ENCODE measurements at places on chromosomes 4 and X.

GRCh38 chr4:40056716-40057585 lies at the start of gene N4BP2:
N4BP2 (plus strand) TSS chr4:40056850; CDS start chr4:40097341, 40,491 bp downstream.
- DNase-seq = peak; percentile 32

DNA sequence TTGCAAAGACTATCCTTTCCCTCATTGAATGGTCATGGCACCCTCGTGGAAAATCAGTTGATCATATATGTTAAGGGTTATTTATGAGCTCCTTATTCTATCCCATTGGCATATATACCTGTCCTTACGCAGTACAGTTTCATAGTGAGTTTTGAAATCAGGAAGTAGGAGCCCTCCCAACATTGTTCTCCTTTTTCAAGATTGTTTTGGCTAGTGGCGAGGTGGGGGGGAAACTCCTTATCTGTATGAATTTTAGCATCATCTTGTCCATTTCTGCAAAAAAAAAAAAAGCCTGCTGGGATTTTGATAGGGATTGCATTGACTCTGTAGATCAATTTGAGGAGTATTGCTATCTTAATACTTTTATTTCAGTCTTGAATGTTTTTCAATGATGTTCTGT lies 2.5 kb upstream of the USP9X start:
- no peak for DNase-seq

DNA sequence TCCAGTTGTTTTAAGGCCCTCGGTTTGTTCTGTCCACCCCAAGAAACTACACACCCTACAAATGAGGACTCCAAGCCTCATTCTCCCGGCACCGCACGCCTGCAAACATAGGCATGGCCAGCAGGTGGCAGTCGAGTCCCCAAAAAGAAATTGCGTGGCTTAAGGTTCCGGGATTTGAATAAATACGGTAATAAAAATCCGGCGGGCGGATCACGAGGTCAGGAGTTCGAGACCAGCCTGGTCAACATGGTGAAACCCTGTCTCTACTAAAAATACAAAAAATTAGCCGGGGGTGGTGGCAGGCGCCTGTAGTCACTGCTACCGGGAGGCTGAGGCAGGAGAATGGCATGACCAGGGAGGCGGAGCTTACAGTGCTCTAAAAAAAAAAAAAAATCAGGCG lies 21.8 kb upstream of the CSF2RA start:
- no peak for DNase-seq

- DNase-seq = no peak
Measured at GRCh38 chr4:2598511-2599303, 62.3 kb downstream of the FAM193A start.

DNA sequence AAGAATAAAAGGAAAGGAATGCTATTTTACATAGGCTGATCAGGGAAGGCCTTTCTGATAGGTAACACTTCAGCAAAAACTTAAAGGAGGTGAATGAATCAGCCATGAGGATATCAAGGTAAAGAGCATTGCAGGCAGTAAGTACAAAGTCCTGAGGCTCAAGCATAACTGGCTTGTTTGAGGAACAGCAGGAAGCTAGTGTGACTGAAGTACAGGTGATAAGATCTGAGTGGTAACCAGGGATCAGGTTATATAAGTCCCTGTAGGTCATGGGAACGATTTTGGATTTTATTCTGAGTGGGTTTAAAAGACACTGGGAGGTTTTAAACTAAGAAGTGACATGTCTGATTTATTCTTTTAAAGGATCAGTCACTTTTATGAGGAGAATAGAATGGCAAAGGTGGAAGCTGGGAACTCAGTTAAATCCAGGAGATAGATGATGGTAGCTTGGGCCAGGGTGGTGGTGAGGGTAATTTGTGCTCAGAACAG lies 47.1 kb upstream of the THOC2 start:
- DNase-seq = no peak

- no peak for DNase-seq
Measured at GRCh38 chrX:120697053-120697452, 67.2 kb upstream of the C1GALT1C1 start.

DNA sequence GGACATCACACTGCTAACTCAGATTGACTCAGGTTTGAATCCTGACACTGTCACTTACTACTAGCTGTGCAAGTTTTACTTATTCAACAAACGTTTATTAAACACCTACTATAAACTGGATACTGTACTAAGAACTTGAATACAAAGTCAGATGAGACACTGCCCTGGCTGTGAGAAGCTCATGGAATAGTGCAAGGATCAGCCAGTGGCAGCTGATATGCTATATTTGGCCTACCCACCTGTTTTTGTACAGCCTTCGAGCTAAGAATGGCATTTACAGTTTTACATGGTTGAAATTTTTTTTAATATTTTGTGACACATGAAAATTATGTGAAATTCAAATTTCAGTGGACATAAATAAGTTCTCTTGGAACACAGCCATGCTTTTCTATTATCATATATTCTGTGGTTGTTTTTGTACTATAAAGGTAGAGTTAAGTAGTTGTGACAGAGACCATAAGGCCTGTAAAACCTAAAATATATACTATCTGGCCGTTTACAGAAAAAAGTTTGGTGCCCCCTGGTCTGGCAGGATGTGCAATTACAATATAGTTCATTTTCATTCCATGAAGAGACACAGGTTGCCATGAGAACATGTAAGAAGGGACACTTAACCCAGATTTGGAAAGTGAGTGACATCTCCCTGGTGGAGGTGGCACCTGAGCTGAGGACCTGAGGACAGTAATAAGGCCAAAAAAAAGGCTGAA lies 3.4 kb upstream of the SEC24D start:
- no peak for DNase-seq

DNA sequence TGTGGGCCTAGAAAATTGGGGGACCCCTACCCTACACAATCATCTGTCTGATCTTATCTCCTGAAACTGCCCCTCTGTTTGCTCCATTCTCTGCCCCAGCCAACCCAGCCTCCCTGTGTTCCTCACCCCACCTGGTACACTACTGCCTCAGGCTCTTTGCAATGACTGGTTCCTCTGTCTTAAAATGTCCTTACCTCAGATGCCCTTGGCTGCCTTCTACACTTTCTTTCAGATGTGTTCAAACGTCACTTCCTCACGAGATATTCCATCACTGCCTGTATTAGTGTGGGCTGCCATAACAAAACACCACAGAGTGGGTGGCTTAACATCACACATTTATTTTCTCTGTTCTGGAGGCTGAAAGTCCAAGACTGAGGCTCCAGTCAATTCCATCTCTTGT lies 29.2 kb downstream of the QDPR start:
- no peak for DNase-seq

GRCh38 chr4:104429150-104429741 lies 65.4 kb downstream of the CXXC4 start:
- DNase-seq = no peak

- DNase-seq = no peak
Measured at GRCh38 chr4:23680671-23681518, 209.0 kb downstream of the PPARGC1A start.

DNA sequence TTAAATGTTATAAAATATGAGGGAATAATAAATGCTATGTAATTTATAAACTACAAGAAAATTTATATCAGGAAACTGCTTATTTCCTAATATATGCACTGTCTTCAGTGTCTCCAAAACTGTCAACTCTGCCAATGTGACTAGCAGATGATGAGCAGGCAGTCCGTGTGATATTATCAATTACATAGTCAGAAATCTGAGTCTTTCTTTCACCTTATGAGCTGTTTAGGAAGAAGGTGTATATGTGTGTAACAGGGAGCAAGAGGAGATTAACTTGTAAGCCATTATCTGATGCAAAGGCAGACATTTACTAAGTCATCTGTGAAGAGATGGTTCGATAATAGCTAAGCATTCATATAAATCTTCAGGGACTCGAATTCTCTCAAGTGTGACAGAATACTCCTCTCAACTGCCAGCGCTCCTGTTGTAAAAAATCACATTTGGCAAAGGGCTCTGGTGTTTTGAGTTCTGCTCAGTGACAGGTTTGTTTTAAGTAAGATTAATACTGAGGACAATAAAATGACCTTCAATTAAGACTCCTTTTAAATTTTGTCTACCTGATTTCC lies 79.7 kb downstream of the SNCA start:
- DNase-seq = no peak

- no peak for DNase-seq
Measured at GRCh38 chr4:26120098-26120825, 200.6 kb upstream of the RBPJ start.

DNA sequence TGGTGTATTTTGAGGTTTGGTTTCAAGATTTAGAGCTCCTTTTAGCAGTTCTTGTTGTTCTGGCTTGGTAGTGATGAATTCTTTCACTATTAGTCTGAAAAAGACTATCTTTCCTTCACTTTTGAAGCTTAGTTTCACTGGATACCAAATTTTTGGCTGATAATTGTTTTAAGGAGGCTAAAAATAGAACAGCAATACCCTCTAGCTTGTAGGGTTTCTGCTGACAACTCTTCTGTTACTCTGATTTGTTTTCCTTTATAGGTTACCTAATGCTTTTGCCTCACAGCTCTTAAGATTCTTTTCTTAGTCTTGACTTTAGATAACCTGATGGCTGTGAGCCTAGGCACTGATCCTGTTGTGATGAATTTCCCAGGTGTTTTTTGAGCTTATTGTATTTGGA lies 33.6 kb upstream of the HEPH start:
- DNase-seq = no peak

GRCh38 chr4:118033148-118034052 lies 886 bp upstream of the NDST3 start:
- DNase-seq = no peak

DNA sequence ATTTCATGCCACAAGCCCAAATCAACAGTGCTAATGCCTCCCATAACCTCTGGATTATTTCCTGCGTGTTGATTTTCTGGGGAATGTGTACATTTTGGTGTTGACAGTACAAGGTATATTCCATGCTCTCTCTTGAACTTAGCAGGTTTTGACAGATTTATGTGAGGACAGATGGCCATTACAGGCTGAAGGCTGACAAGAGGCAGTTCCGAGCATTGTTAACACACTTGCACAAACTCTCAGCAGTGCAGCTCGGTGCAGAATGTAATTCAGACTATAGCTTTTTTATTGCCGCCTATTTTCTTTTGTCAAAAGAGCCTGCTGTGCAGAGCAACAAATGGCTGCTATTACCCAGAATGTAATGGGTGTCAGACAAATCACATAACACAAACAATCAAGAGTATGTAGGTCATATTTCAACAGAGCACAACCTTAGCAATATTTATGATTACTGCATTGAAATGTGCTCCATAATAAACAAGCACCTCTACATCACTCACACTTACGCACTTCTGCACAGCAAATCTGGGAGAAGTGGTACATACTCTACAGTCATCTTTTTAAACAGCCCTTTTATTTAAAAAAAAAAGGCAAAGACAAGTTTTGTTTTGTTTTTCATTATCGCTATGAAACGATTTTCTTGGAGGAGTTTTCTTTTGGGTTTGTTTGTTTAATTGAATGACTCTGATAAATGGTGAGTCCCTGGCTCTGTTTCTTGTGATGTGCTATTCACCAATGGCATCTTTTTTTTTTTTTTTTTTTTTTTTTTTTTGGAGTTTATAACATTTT lies 71.6 kb downstream of the PPARGC1A start:
- peak; percentile 49 for DNase-seq

- no peak for DNase-seq
Measured at GRCh38 chr4:86633854-86634253, 39.7 kb downstream of the PTPN13 start.

GRCh38 chr4:168667376-168667775 lies 170.5 kb downstream of the PALLD start:
- DNase-seq = no peak

- DNase-seq = no peak
Measured at GRCh38 chr4:90597927-90598326, 470.7 kb downstream of the CCSER1 start.

DNA sequence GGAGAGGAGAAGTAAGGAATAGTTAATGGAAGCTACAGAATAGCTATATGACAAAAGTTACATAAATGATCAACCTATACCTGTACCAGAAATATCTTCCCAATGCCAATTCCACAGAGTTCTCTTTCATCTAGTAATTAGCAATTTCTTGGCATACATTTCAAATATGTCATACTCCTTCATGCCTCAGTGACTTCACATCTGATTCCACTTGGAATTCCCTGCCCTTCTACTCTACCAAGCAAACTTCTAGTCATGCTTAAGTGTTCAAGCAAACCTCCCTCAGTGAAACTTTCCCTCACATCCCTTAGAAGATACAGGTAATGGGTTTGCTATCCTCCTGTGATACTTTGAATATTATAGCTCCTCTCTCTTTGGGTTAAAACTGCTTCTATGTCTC lies 127.1 kb downstream of the KLHL13 start:
- DNase-seq = no peak

- DNase-seq = no peak
Measured at GRCh38 chr4:23857367-23857959, 32.4 kb downstream of the PPARGC1A start.

GRCh38 chr4:10069075-10069642 lies 47.4 kb downstream of the WDR1 start:
- DNase-seq = no peak

DNA sequence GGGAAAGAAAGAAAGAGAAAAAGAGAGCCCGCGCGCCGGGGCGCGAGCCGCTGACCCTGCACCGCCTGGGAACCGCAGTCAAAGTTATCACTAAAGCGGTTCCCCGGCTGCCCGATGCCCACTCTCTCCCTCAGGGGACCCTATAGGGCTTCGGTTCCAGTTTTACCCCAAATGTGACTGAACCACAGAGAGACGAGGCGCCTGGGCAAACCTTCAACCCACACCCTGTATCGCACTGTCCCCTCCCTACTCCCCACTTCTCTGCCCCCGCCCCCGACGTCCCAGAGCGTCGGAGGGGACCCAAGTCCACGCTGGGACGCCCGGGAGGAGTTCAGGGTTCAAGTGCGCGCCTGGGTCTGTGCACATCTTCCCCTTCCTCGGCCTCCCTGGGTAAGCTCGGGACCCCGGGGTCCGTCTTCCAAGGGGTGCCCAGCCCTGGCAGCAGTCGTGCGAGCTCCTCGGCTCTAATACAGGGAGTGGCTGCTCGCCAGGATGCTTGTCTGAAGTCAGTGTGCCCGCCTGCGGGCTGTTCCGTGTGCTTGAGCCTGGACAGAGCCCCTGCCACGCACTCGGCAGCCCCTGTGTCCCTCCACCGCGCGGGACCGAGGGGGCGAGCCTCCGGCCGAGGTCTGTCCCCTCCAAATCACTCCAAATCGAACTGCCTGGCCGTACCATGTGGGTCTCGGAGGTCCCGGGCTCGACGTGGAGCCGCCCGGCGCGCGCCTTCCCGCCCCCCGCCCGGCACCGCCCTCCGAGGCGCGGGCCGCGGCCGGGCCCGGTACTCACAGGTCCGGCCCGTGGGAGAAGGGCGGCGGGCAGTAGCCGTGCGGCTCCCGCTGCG lies 960 bp downstream of the TRPC3 start:
- no peak for DNase-seq
